Anterior cingulate cortex (tissue), 58 donors: ENCODE measurements at places on chromosomes 13 and 19.

DNA sequence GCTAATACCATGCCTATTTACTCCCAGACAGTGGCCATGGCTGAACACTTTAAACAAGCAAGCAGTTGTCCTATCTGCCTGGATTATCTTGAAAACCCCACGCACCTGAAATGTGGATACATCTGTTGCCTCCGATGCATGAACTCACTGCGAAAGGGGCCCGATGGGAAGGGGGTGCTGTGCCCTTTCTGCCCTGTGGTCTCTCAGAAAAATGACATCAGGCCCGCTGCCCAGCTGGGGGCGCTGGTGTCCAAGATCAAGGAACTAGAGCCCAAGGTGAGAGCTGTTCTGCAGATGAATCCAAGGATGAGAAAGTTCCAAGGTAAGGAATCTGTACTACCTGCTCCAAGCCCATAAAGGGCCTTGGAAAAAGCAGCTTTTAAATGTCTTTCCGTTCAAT is 8.6 kb downstream of the RFPL4AL1 start:
- DNase-seq: no peak

DNA sequence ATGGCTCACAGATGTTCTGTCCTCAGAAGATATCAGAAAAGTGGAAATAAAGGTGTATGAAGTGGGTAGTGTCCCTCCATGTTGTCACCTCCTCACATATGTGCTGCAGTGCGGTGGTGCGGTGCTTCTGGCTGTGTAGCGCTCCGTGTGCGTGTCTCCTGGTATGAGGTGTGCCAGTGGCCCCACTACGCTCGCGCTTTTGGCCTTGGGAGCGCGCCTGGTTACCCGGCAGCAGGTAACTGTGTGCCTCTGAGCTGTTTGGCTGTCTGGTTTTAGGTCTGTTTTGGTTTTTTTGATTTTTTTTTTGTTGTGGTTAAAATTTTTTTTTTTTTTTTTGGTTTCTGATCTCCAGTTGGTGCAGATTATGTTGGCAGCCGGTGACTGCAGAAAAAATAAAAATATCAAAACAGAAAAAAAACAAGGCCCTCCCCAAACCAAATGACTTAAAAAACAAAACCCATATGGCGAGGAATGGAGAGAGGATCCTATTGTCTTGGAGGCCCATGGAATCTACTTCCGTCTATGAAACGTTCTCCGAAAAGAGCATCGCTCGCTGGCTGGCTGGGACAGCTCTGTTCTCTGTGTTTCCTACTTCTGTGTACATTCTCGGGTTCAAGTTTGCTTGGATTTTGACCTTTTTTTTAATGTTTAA is 7.9 kb downstream of the HNRNPL start:
- DNase-seq: no peak

GRCh38 chr13:95201814-95202651 is 99.2 kb downstream of the ABCC4 start:
- no peak for DNase-seq

DNA sequence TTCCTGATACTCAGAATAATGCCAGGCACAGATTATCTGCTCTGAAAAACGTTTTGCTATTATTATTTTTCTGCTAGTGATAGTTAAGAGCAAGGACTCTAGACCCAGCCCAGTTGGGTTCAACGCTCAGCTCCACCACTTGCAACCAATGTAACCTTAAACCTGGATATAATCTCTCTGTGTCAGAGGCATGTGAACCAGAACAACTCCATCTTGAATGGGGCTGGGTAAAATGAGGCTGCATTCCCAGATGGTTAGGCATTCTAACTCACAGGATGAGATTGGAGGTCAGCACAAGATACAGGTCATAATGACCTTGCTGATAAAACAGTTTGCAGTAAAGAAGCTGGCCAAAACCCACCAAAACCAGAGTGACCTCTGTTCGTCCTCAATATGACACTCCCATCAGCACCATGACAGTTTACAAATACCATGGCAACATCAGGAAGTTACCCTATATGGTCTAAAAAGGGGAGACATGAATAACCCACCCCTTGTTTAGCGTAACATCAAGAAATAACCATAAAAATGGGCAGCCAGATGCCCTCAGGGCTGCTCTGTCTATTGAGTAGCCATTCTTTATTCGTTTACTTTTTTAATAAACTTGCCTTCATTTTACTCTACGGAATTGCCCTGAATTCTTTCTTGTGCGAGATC is 13.6 kb downstream of the FAM187B start:
- DNase-seq: no peak

- DNase-seq: no peak
These were observed 15.4 kb upstream of the NOP53 start for GRCh38 chr19:47729799-47730520.

DNA sequence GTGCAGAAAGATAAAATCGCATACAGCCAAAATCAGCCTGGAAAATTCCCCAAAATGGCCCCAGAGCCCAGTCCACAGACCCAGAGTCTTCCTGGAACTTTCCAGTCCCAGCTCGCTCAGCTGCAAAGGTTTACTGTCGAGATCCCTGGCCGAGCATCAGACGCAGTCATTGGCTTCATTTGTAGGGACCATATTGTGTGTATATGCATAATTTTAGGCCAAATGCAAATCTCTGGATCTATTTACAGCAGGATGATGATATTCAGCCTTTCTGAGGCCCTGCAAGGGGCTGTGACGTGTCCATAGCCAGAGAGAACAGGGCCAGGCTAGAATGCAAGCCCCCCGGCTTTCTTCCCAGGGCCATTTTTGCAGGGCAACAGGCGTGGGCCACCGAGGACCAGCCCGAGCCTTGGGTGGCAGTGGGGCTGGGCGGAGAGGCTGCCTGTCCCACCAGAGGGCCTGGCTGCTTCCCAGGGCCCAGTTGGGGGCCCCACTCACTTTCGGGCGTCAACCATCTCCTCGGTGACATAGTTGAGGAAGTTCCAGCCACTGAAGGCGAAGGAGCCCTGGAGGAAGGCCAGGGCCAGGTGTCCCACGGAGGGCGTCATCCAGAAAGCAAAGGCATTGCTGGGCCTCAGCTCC is 13.7 kb downstream of the SLC7A10 start:
- no peak for DNase-seq

GRCh38 chr13:113545455-113545930 is 39.1 kb upstream of the TFDP1 start:
- DNase-seq: no peak

GRCh38 chr13:50676602-50677001 is 166.9 kb downstream of the DLEU7 start:
- no peak for DNase-seq

- no peak for DNase-seq
These were observed 8.5 kb downstream of the ACTMAP start for GRCh38 chr19:40741527-40742390.

DNA sequence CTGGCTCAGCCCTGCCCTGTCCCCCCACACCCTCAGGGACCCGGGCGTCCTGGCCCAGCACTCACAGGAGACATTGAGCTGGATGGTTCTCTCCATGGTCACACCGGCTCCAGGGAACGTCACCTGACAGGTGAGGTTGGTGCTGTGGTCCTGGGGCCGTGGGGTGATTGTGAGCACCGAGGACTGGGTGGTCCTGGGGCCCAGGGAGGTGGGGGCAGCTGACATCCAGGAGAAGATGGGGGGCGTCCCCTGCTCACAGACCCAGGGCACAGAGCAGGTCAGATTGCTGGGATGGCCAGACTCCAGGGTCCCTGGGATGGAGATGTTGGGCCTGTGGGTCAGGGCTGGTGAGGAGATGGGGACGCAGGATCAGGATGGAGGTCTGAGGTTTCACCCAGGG is 854 bp downstream of the SIGLEC6 start:
- no peak for DNase-seq

- DNase-seq: no peak
These were observed 604.5 kb downstream of the FGF9 start for GRCh38 chr13:22275393-22275792.

DNA sequence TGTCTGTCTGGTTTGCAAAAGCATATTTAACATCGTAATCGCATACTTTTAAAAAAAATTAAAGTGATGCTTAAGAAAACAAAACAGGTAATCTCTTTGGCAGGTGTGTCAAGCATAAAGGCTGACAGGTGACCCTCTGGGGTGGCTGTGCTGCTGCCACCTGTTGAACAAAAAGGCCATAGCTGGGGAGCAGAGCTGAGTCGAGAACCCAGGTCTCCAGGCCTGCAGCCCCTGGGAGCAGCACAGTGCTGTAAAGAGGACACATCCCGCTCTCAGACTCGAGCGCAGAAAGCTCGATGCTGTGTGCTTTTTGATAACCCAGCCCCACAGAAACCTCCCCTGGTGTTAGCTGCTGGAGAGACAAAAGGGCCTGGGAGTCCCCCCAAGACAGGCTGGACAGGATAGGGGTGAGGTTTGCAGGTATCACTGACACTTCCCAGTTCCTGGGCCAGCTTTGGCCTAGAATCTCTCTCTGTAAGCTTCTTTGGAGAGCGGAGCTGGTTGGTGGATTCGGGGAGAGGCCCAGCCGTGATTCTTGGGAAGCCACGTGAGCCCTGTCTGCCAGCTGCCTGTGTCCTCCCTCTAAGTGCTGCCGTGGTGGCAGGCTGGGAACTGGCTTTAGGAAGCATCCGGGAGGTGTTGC is 66.9 kb downstream of the C13orf42 start:
- no peak for DNase-seq

GRCh38 chr13:73193554-73193953 is 134.7 kb downstream of the KLF5 start:
- no peak for DNase-seq

DNA sequence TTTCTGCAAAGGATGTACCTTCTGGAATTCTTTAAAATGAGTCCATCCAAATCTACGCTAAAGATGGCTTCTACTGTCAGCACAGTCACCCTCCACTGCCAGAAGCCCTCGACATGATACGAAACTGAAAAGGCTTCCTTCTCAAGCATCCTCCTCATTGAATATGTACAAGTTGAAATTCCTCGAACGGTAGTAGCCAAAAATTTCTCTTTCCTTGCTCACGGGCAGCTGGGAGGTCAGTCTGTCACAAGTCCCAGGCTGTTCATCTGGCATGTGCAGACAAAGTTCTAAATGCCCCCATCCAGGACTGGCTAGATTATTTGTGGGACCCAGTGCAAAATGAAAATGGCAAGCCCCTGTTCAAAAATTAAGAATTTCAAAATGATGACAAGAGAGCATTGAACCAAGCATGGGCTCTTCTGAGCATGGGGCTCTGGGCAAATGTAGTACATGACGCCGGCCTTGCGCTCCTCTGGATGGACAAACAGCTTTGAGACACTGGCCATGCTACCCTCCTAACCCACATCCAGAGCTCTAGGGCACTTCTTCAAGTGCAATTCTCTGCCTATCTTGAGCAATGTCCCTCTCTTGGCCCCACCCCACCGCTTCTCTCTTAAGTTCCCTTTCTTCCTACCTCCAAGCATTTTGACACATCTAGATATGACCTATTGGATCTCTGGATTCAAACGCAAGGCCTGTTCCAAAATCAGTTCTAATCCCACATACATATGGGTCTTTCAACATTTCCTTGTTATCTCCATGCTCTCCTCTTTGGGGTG is 78.9 kb upstream of the FLT1 start:
- DNase-seq: no peak

- DNase-seq: no peak
These were observed at the start of gene PRODH2 for GRCh38 chr19:35812220-35813042. Gene PRODH2, minus strand, starts transcription at chr19:35812845. Its CDS starts 40 bp downstream, at chr19:35812805.

DNA sequence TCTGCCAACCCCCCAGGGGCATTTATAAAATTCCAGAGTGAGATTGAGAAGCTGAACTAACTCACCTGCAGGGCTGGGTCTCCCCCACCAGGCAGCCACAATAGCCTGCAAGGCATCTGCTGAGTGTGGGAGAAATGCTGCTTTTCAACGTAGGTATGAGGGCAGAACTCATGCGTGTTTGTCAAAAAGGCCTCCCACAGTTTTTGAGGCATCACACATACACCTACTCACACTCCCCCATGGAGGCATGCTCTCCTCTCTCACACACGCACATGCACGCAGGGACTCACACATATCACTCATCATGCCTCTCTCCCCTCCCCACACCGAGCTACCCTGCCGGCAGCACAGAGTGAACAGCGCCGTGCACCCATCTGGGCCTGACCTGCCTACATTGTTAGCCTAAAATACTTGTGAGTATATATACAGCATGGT is 390.5 kb downstream of the FGF9 start:
- no peak for DNase-seq

DNA sequence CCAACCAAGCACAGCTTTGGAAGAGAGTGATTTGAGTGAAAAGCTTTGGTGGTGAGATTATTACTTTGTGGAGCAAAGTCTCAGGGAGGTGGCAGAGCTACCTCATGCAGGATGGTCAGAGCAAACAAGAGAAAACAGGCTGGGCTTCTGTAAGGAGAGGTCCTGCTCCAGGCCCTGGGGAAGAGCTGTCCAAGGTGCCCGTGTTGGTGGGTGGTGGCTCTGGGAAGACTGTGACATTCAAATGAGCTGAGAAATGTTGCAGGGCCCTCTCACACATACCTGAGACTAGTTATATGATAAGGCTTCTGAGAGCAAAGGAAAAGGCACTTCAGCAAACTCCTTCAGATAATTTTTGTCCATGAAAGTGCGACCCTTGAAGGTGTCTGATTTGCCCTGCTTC is 205.5 kb upstream of the SOX21 start:
- DNase-seq: no peak

DNA sequence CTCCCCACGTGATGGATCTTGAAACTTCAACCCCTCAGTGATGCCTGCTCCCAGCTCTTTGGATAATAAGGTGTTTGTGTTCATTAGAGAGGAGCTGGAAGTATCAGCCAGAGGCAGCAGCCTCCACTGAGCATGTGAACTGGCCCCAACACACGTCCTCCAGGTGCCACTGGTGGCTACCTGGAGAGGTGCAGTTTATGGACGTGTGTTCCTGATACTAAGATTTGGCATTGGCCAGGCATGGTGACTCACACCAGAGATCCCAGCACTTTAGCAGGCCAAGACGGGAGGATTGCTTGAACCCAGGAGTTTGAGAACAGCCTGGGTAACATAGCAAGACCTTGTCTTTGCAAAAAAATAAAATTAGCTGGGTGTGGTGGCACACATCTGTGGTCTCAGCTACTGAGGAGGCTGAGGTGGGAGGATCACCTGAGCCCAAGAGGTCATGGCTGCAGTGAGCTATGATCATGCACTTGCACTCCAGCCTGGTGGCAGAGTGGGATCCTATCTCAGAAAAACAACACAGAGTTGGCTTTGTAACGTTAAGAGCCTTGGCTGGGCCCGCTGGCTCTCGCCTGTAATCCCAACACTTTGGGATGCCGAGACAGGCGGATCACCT is 34.4 kb downstream of the SLC25A42 start:
- no peak for DNase-seq

GRCh38 chr19:34964598-34964997 is 569 bp upstream of the ZNF792 start:
- no peak for DNase-seq

GRCh38 chr13:110872768-110873638 is 41.9 kb downstream of the ANKRD10 start:
- DNase-seq: no peak
